Stimulated activated CD4-positive, alpha-beta T cell treated with anti-CD3 and anti-CD28 coated beads, Interleukin-1b, Interleukin-23, amount 100 ng/mL, for 1 hour (primary cell): ENCODE measurements at places on chromosomes 6 and 20.

GRCh38 chr6:145685932-145686331 is 49.4 kb downstream of the EPM2A start:
- no peak for DNase-seq

GRCh38 chr6:68633281-68633971 is 1.7 kb upstream of the ADGRB3 start:
- no peak for DNase-seq

DNA sequence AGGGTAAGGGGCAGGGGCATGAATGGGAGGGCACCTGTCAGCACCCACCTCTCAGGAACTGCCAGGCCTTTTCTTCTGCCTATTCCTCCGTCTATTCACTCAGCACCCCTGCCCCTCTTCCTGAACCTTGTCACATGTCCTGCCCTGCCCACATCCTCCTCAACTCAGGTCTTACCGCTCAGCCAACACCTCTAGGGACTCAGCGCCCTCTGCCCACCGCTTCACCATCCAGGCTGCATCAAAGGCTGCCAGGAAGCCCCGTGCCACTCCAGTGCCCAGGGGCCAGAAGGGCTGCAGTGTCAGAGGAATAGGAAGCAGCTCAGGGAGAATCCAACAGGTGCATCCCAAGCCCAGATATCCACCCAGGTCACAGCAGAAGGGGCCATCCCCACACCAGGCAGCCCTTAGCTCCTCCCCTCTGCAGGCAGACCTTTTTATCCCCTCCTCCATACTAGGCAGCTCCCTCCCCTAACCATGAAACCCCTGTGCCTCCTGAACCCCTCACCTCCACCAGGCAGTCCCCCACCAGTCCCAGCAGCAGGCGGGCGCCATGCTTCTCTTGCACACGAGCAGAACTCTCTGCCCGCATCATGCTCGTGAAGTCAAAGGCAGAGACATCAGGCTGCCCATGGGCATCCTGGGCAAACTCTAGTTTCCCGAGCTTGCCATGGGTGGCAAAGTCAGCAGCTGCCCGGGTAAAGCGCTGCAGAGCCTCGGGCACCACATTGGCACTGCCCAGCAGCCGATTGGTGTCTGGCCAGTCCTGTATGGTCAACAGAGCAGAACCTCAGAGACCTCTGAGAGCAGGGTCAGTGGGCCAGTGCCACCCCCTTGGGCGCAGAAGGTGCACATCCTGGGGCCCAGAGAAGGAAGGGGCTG is 5.5 kb downstream of the MICAL1 start:
- no peak for DNase-seq

DNA sequence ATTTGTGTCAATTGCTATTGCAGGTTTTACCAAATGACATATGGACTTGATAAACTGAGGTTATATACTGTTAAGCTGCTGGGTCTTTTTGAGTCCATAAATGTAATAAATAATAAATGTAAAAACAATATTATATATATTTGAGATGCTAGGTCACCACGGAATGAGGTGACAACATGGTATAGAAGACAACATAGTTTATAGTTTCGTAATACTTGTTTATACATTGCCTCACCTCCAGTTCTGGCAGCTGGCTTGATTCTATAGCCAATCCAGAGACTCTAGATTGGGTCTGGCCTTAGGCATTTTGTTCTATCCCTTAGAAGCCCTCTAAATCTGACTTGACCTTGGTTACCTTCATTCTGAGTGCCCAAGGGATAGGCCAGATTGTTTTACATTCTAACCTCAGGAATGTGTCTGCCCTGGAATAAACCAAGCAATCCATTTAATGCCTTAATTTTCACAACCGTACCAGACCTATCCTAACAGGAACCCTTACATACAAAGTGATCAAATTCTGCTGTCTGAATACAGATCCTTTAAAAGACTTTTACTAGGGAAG is 61.5 kb upstream of the STXBP5 start:
- DNase-seq = no peak
